ENCODE measurements at places on chromosomes 13 and 19.

DNA sequence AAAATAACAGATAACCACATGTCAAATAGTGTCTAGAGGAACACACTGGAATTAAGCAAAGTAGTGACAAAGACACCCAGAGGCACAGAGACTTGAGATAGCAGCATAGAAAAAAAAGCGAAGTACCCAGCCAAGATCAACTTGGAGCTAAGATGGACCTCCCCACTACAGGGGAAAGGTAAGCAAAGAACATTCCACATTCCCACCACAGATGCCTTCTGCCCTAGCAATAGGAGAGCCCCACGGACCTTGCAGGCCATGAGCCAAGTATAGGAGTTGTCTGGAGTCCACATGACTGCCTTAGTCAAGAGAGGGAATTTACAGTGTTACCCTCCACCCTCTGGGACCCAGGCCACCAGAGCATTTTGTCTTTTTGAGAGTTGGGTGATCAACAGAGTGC, 110.7 kb upstream of the SPRY2 start:
- H3K36me3 ChIP-seq, result no peaks in the 10 kb centered on the region
- no peak overlapping the region for H3K4me3 ChIP-seq
- H3K4me1 ChIP-seq, result peaks cover 32% of the 10 kb centered on the region
- H3K27ac ChIP-seq, result no peak overlapping the region

- H3K4me3 ChIP-seq, result no peak overlapping the region
- H3K27ac ChIP-seq, result peak overlapping the region; percentile 94
- DNase-seq, result no peak
- peaks cover 66% of the 10 kb centered on the region for H3K4me1 ChIP-seq
- peaks cover 14% of the 10 kb centered on the region for H3K36me3 ChIP-seq
Observed at GRCh38 chr19:39336483-39336882, 640 bp upstream of the GMFG start.

DNA sequence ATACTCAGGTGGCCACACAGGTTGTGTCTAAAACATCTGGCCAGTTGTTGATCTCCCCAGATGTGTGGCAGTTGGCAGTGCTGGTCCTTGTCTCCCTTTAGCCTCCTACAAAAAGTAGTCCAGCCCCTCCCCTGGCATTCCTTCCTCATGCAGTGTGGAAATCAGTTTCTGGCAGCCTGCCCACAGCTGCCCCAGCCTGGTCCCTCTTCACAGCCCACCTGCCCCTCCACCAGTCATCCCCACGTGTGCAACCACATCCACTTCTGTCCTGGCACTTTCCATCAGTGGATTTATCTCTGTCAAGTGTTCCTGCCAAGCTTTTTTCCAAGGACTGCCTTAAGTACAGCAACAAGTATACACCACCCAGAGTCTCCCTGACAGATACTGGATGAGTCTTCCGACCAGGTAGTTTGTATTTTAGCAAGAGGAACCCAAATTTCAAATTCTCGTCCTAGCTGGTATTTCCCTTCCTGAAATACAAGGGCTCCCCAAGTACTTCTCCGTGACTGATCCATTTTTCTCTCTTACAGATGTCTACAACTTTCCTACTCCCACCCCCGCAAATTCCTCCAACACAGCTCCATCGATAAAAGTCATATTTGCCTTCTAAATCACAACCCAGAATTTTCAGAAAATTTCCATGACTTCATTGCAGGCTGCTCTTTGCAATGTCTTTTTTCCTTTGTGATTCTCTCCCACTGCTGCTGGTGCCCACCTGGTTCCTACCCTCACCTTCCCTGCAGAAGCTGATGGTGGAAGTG, 313.5 kb downstream of the FOXO1 start:
- no peaks in the 10 kb centered on the region for H3K36me3 ChIP-seq
- H3K27ac ChIP-seq, result no peak overlapping the region
- DNase-seq, result no peak
- no peaks in the 10 kb centered on the region for H3K27me3 ChIP-seq

DNA sequence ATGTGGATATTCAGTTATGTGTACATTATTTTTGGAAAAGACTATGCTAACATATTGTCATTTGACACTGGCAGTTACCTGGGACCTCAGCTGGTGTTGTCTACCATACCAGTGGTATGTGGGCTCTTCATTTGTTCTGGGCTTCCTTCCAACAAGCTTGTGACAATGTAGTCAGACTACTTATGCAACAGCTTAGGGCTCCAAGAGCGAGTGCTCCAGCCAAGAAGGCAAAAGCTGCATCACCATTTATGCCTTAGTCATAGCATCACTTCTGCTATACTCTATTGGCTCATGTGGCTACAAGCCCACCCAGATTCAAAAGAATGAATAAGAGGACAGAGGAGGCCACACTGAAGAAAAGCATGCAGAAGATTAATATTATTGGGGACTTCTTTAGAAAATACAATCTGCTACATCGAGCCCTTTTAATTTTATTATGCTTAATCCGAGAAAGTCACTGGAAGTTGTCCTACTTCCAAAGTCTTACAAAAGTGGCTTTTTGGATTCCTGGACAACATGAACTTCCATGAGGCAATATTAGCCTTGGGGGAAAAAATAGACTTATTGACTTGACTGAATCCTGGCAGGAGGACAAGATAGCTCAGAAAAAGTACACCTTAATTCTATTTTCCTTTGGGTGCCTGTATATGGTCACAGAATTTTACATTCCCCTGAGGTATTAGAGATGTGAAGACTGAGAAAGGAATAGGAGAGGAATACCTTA, 529.4 kb upstream of the HTR2A start:
- no peak overlapping the region for H3K4me3 ChIP-seq
- no peak for DNase-seq
- no peaks in the 10 kb centered on the region for H3K27me3 ChIP-seq
- no peaks in the 10 kb centered on the region for H3K4me1 ChIP-seq

- no peak for DNase-seq
- H3K27me3 ChIP-seq, result no peaks in the 10 kb centered on the region
- H3K27ac ChIP-seq, result peak overlapping the region; percentile 65
Observed at GRCh38 chr19:7385062-7385461, 36.3 kb downstream of the ARHGEF18 start.

DNA sequence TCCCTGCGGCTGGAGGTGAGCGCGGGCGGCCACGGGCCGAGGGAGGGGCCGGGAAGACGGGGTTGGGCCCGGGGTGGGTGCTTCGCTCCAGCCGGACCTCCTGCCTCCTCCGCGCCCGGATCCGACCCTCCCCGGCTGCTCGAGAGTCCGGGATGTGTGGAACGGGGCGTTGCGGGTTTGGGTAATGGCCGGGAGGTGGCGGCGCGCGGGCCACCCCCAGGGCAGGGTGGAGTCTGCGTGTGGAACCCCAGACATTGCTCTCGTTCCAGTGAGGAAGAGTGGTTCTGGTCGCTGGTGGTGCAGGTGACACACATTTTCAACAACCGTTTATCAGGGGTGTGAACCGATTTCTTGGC, 38.8 kb downstream of the ARHGEF7 start:
- peaks cover 2% of the 10 kb centered on the region for H3K36me3 ChIP-seq
- H3K27ac ChIP-seq, result peak overlapping the region; percentile 92
- peaks cover 7% of the 10 kb centered on the region for H3K27me3 ChIP-seq
- peaks cover 23% of the 10 kb centered on the region for H3K4me1 ChIP-seq
- DNase-seq, result no peak

- H3K27ac ChIP-seq, result peak overlapping the region; percentile 5
- no peaks in the 10 kb centered on the region for H3K4me1 ChIP-seq
- no peak overlapping the region for H3K4me3 ChIP-seq
- peaks cover 71% of the 10 kb centered on the region for H3K36me3 ChIP-seq
Observed at GRCh38 chr13:112873851-112874750, 94.9 kb upstream of the MCF2L start.

DNA sequence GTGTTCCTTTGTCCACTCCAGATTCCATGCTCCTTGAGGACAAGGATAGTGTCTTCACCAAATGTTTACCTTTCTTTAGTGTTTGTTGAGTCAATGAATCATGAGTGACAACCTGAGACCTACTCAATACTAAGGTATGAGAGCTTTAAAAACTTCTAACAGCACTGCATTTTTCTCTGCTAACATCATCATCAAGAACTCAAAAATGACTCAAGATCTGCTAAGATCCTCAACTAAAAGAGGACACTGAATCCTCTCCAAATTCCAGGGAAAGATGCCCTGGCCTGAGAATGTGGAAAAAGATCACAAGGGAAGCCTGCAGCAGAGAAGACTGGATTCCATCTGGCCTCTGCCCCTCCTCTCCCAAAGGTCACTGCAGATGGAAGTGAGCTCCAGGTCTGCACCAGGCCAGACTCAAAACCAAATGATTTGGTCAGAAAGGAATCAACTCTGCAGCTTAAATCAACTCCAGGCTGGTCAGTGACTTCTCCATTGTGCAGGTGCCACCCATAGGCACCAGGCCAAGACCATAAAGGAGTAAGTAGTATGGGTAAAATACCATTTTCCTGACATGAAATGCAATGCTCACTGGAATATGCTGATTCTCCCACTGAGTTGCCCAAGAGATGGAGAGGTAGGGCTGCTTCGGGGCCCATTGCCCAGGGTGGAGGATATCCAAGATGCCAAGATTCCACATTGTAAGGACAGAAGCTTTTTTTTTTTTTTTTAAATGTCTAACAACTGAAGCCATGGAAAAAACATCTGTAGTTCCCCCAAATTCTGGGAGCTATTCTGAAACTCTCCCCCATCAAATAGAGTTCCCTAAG, 89.5 kb upstream of the DOCK9 start:
- no peaks in the 10 kb centered on the region for H3K36me3 ChIP-seq
- DNase-seq, result no peak
- no peaks in the 10 kb centered on the region for H3K4me1 ChIP-seq
- H3K27ac ChIP-seq, result no peak overlapping the region
- H3K27me3 ChIP-seq, result peaks cover 100% of the 10 kb centered on the region
- no peak overlapping the region for H3K4me3 ChIP-seq

- H3K4me3 ChIP-seq, result no peak overlapping the region
- DNase-seq, result no peak
- no peaks in the 10 kb centered on the region for H3K36me3 ChIP-seq
- no peaks in the 10 kb centered on the region for H3K27me3 ChIP-seq
- H3K27ac ChIP-seq, result no peak overlapping the region
Observed at GRCh38 chr13:86946734-86947133, 724.4 kb upstream of the SLITRK5 start.

- H3K27me3 ChIP-seq, result no peaks in the 10 kb centered on the region
- H3K27ac ChIP-seq, result no peak overlapping the region
- no peak for DNase-seq
Observed at GRCh38 chr19:7992575-7992974, 12.9 kb downstream of the ELAVL1 start.

- no peak overlapping the region for H3K27ac ChIP-seq
- H3K27me3 ChIP-seq, result no peaks in the 10 kb centered on the region
- H3K4me1 ChIP-seq, result no peaks in the 10 kb centered on the region
- DNase-seq, result no peak
- no peak overlapping the region for H3K4me3 ChIP-seq
Observed at GRCh38 chr13:53052675-53053074, 24.1 kb downstream of the OLFM4 start.

DNA sequence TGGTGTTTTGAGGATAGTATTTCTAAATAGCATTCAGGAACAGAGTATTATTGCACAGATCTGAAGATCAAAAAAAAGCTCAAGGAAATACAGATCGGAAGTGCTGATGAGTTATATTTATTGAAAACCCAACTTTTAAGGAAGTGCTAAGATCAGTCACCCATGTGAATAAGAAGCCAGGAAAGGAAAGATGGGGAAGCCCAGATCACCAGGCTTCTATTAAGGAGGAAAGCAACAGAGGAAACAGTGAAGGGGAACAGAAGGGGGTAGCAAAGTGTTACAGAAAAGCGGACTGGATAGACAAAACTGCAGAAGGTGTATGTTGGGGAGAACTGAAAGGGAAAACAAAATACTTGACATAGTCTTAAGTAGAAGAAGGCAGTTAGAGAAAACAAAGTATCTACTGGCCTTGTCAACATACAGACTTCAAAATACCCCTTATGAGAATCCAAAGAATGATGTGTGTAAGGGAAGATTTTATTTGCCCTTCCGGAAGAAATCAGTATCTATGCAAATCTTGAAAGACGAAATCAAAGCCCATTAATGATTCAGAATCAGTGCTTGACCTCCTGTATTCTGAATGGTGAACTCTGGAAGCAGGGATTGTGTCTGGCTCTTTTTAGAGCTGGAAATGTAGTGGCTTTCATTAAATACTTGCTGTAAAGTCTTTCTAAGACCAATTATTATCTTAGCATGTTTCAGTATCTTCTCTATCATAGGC, 12.1 kb downstream of the UFM1 start:
- H3K4me1 ChIP-seq, result no peaks in the 10 kb centered on the region
- H3K36me3 ChIP-seq, result peaks cover 59% of the 10 kb centered on the region
- H3K4me3 ChIP-seq, result no peak overlapping the region
- H3K27ac ChIP-seq, result no peak overlapping the region

- H3K36me3 ChIP-seq, result no peaks in the 10 kb centered on the region
- no peak overlapping the region for H3K27ac ChIP-seq
- no peaks in the 10 kb centered on the region for H3K4me1 ChIP-seq
- H3K4me3 ChIP-seq, result no peak overlapping the region
- H3K27me3 ChIP-seq, result no peaks in the 10 kb centered on the region
Observed at GRCh38 chr19:5358173-5358800, 17.7 kb upstream of the PTPRS start.

DNA sequence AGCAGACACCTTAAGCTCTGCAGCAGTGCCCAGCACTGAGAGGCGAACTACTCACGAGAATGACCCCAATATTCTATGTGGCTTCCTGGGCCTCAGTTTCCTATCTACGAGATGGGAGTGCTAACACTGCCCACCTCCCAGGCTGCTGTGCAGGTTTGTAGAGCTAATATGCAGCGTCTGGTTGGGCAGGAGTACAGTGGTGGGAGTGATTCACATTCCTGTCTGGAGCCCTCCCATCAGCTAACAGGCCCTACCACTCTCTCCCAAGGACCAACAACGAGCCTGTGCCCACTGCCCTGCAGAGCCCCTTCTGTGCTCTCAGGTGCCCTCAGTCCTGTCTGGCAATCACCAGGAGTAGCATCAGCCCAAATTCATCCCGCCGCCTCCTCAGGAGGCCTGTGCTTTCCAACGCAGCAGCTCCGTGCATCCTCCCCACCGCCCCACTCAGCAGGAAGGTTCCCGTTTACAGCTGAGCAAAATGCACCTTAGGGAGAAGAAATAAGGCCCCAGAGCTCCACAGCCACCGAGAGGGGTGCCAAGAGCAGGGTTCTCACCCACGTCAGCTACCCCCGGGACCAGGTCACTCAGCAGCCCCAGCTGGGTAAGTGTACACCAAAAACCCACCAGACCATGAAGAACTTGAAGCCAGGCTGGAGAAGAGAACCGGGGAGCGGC, 6.6 kb downstream of the AKT2 start:
- no peaks in the 10 kb centered on the region for H3K27me3 ChIP-seq
- peaks cover 12% of the 10 kb centered on the region for H3K4me1 ChIP-seq
- no peaks in the 10 kb centered on the region for H3K36me3 ChIP-seq
- no peak overlapping the region for H3K27ac ChIP-seq
- no peak for DNase-seq
- no peak overlapping the region for H3K4me3 ChIP-seq

DNA sequence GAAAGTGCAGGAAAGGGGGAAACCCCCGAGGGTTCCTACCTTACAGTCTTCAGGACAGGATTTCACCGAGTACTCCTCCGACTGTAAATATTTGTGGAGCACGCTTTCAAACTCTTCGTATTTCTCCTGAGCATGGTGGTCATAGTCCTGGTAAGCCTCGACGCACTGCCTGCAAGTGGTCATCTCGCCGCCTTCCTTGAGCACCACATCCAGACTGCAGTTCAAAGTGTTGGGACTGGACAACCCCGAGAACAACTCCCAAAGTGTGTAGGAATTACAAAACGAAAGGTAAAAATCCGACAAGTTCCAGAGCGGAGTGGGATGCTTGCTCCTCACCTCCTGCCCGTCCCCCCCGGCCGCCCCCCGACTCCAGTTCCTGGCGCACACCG, 349.7 kb downstream of the LIG4 start:
- H3K4me3 ChIP-seq, result no peak overlapping the region
- H3K27ac ChIP-seq, result no peak overlapping the region
- H3K27me3 ChIP-seq, result peaks cover 37% of the 10 kb centered on the region
- no peaks in the 10 kb centered on the region for H3K4me1 ChIP-seq
- DNase-seq, result no peak

All from CD14-positive monocyte (primary cell).